ENCODE measurements at places on chromosomes 5 and 9.

DNA sequence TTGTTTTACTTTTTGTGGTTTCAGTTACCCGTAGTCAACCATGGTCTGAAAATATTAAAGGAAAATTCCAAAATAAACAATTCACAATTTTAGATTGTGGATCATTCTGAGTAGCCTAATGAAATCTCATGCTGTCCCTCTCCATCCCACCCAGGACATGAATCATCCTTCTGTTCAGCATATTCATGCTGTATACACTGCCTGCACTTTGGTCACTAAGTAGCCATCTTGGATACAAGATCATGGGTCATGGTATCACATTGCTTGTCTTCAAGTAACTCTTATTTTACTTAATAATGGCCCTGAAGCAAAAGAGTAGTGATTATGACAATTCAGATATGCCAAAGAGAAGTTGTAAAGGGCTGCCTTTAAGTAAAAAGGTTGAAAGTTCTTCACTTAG is 536.5 kb upstream of the ACO1 start:
- DNase-seq: no peak

GRCh38 chr5:158744226-158744625 is 355.5 kb downstream of the EBF1 start:
- DNase-seq: no peak

- no peak for DNase-seq
These were observed 36.6 kb upstream of the CCL21 start for GRCh38 chr9:34746526-34746925.

DNA sequence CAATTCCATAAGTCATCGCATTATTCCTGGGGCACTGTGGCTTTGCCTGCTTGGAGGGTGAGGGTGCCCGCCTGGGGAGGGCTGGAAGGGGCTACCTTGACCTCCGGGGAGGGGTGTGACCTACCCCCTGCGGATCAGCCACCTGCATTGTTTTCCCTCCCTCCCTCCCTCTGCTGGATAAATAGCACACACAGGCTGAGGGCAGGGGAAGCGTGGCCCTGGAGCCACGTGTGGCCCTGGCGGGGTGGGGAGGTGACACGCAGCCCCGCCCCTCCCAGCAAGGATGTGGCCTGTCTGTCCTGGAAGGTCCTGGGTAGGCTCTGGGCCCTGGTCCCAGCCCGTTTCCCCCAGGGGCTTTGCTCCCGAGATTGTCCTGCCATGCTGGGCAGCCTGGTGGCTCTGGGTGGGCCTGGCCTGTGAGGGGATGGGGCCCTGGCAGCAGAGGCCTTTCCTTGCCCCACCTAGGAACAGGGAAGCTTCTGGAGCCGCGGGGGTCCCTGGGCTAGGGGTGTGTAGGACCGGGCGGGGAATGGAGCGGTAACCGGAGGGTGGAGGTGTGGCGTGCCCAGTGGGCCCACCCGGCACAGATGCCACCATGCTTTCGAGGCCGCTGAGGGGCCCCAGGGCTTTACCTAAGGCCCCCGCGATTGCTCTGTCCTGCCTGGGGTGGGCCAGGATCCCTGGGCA is 33.4 kb downstream of the RXRA start:
- no peak for DNase-seq

DNA sequence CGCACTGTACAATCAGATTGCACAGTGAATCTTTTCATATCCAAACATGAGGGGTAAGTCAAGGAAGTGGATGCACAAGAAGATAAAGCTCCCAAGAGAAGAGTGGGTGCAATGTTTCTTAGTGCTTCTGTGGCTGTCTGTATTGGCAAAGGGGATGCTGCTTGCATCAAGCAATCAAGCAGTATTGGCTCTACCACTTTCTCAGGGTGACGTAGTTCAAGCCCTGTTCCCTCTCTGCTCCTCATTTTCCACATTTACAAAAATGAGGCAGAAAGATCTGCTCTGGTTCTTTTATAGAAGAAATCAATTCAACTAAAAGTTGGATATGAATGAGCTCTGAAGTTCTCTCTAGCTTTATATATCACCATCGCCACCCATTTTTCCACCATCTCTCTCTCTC is 2.3 kb downstream of the TNFSF8 start:
- no peak for DNase-seq

DNA sequence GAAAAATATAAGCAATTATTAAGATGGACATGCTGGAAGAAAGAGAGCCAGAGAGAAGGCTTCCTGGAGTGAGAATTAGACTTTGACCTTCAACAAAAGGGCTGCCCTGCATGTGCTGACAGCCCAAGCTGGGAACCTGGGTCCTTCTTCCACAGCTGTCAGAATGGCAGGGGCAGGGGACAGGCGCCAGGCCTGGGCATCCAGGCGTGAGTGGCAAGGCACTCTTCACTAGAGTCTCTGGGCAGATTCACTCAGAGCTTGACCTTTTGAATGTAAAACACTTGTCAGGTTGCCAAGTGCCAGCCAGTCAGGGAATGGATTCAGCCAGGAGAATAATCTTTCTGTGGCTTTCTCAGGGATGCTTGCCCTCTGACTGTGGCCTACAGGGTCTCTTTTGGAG is 119.1 kb upstream of the CLINT1 start:
- no peak for DNase-seq

GRCh38 chr9:131969469-131969989 is 110.1 kb downstream of the MED27 start:
- no peak for DNase-seq

DNA sequence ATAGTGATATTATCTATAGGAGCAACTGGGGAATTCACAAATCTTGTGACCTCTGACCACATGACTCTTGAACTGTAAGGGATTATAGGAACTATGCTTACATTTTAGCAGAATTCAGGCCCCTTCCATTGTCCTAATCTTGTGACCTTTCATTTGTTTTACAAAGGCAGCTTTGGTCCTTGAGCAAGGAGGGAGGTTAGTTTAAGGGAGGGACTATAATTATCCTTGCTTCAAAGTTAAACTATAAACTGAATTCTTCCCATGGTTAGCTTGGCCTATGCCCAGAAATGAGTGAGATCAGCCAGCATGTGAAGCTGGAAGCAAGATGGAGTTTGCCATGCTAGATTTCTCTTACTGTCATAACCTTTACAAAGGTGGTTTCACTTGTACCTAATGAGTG is 51.2 kb downstream of the TARS1 start:
- DNase-seq: no peak

DNA sequence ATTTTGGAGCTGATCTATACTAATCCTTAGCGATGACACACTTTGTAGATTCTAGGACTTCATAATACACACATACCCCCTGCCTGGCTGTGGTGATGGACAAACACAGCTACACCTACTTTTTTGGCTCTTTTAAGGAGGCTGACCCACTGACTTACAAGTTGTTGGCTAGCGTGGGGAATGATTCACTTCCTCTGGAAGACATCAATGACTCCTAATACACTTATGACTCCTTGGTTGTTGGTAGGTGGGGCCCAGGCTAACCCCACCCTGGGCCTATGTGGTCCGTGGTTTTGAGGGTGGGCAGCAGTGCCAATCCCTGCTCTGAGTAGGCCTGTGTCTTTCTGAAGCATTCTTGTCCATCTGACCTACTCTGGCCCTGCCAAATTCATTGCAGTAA is 144.4 kb downstream of the SLC12A2 start:
- peak; percentile 47 for DNase-seq

DNA sequence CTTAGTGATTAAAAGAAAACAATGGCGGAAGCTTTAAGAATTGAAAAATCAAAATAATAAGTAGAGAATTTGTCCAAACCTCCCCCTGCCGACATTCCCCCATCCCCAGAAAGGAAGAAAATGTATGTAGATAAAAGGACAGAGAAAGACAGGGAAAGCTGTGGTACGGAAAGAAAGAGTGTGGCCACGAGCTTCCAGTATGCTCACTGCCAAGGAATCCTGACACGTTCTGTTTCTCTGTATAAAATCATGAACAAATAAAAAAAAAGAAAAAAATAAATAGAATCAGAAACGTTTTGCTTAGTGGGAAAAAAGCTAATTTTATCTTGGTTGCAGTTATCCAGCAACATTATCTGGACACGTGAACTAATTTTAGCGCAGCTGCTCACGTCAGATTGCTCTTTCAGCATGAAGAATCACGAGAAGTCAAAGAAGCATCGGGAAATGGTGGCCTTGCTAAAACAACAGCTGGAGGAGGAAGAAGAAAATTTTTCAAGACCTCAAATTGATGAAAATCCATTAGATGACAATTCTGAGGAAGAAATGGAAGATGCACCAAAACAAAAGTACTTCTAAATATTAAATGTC is 15.2 kb downstream of the DNAJC21 start:
- DNase-seq: no peak

GRCh38 chr5:108661590-108662219 is 86.0 kb upstream of the FER start:
- no peak for DNase-seq

DNA sequence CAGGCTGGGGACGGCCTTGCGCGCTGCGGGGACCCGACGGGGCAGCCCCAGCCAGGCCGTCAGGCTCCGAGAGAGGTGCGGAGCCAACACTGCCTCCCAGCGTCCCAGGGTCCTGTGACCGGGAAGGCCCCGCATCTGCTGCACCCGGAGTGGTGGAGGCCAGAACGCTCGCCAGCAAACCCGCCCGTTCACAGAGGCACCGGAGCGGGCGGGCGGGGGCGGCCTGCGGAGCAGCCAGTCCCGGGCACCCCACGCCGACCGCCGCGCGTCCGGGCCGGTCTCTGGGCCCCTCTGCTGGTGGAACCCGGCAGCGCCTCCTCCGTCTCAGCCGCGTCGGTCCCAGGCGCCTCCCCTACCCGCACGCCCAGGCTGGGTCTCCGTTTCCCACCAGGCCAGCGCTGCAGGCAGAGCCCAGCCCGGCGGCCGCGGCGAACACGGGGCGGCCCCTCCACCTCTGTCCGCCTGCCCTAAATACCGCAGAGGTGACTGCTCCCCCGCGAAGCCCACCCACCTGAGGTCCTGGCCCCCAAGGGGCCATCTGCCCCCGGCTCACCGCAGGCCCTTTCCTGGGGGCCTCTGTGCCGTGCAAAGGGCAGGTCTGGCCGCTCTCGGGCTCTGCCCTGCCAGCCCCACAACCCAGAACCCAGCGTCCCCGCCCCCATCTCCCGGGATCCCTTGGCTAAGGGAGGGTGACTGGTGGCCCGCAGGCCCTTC is 15.9 kb downstream of the EXD3 start:
- DNase-seq: no peak

DNA sequence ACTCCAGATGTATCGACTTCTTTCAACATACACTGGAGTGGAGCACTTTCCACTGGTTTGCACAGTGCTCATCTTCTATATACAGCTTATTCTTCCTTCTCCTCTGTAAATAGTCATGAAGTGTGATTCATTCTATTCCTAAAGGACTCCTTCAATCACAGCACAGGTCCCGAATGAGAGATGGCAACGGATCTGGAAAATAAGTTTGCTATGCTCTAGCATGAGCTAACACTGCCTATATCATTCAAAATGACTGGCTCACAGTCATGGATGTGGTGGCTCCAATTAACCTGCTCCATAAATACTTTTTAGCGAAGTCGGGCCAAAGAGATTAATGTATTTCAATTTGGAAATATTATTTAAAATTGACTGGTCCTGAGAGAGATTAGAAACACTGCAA is 272.1 kb upstream of the CDH6 start:
- DNase-seq: no peak

GRCh38 chr5:40027400-40027799 is 602.6 kb upstream of the DAB2 start:
- no peak for DNase-seq
